ENCODE measurements at places on chromosomes 3 and 15. TPM values are rescaled to one million over a fixed set of nuclear protein-coding genes. Genes with fewer than 3 reads are reported as not detected.

MCF2L2 gene
- total RNA-seq = 4.3 TPM

PCYT1A gene
- 77.1 TPM for total RNA-seq

FAM43A gene
- total RNA-seq = 2.4 TPM

C3orf20 gene
- 0.20 TPM for total RNA-seq

FBXW12 gene
- total RNA-seq = not detected

ERC2 gene
- total RNA-seq = 0.11 TPM

TP63 gene
- total RNA-seq = 2.9 TPM

SEMA6D gene
- not detected for total RNA-seq

HEMK1 gene
- 58.1 TPM for total RNA-seq

ZNF35 gene
- 2.8 TPM for total RNA-seq

SPG21 gene
- total RNA-seq = 58.5 TPM

C3orf33 gene
- total RNA-seq = 0.73 TPM

TUBGCP5 gene
- total RNA-seq = 23.4 TPM

P2RY12 gene
- not detected for total RNA-seq

C3orf80 gene
- total RNA-seq = 0.14 TPM

SCG3 gene
- not detected for total RNA-seq

CLCN2 gene
- 3.7 TPM for total RNA-seq

SOX2 gene
- total RNA-seq = not detected

GP5 gene
- total RNA-seq = 1.0 TPM

HGD gene
- 0.50 TPM for total RNA-seq

ACKR2 gene
- total RNA-seq = 1.00 TPM

PLEKHO2 gene
- total RNA-seq = 24.2 TPM

SCAANT1 gene
- not detected for total RNA-seq

DCLK3 gene
- total RNA-seq = not detected

SCN11A gene
- not detected for total RNA-seq

SLC27A2 gene
- total RNA-seq = 30.0 TPM

PLSCR5 gene
- total RNA-seq = not detected

CYP19A1 gene
- total RNA-seq = 1.1 TPM

INTS14 gene
- 38.4 TPM for total RNA-seq

KLHL18 gene
- total RNA-seq = 29.3 TPM

HCLS1 gene
- total RNA-seq = 340 TPM

MRAS gene
- total RNA-seq = not detected

COL6A6 gene
- total RNA-seq = not detected

IQCF5 gene
- total RNA-seq = not detected

NTRK3 gene
- not detected for total RNA-seq

C2CD4A gene
- not detected for total RNA-seq
